ENCODE measurements at places on chromosomes 1 and 21. TPM values are rescaled to one million over a fixed set of nuclear protein-coding genes. Genes with fewer than 3 reads are reported as not detected.

Gene PDZK1IP1
- not detected for total RNA-seq

Gene MLLT11
- total RNA-seq = 4.0 TPM

Gene CATSPERE
- 0.83 TPM for total RNA-seq

Gene C4BPA
- total RNA-seq = not detected

Gene MRPL55
- 37.9 TPM for total RNA-seq
